Naive B cell (primary cell): ENCODE measurements at places on chromosomes 6 and 20. TPM values are rescaled to one million over a fixed set of nuclear protein-coding genes. Genes with fewer than 3 reads are reported as not detected.

Gene IL17A
- polyA plus RNA-seq = not detected

Gene C20orf141
- polyA plus RNA-seq = not detected

Gene NKAIN4
- not detected for polyA plus RNA-seq

Gene FOXA2
- polyA plus RNA-seq = not detected

Gene BMP6
- polyA plus RNA-seq = 0.23 TPM

Gene COL12A1
- polyA plus RNA-seq = not detected

Gene STAU1
- polyA plus RNA-seq = 42.9 TPM

Gene PACRG
- not detected for polyA plus RNA-seq

Gene SLC13A3
- polyA plus RNA-seq = not detected

Gene MYB
- polyA plus RNA-seq = 0.16 TPM

DNA sequence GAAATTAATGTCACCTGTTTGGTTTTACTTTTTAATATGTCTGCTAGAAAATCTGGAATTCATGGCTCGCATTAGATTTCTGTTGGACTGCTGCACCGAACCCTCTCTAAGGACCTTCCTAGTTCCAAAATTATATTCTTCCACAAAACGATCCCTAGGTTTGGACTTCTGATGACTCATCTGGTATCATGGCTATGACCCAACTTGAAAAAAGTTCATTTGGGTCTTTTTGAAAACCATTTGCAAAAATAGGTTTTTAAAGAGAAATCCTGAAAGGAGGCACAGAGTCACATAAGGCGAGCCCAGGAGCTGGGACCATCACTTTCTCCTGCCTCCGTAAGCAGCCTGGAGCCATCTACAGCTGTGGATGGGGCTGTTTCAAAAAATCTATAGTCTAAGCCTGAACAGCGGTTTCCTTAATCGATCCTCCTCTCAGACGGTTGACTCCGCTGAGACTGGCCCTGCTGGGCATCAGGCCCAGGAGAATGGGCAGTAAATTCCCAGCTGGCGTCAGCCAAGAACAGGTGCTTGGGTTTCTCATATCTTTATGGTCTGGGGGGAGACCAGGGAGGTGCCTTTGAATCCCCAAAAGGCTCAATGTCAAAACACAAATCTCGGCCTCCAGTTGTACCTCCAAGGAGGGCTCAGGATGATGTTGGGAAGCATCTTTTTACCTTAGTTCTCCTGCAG lies 44.6 kb downstream of the SLC24A3 start:
- no peaks in the 10 kb centered on the region for H3K36me3 ChIP-seq
- H3K27me3 ChIP-seq = peaks cover 6% of the 10 kb centered on the region
- no peak overlapping the region for H3K4me3 ChIP-seq
- H3K27ac ChIP-seq = no peak overlapping the region
- H3K4me1 ChIP-seq = no peaks in the 10 kb centered on the region

GRCh38 chr6:71420095-71420692 lies 131.6 kb downstream of the OGFRL1 start:
- H3K4me1 ChIP-seq = peaks cover 6% of the 10 kb centered on the region
- H3K4me3 ChIP-seq = peak overlapping the region; percentile 83
- H3K27ac ChIP-seq = no peak overlapping the region
- peaks cover 38% of the 10 kb centered on the region for H3K27me3 ChIP-seq
- peak; percentile 8 for DNase-seq

- no peaks in the 10 kb centered on the region for H3K4me1 ChIP-seq
- H3K27me3 ChIP-seq = peaks cover 9% of the 10 kb centered on the region
- H3K4me3 ChIP-seq = no peak overlapping the region
- no peak overlapping the region for H3K27ac ChIP-seq
- no peak for DNase-seq
Observed at GRCh38 chr6:125173341-125174095, 19.9 kb downstream of the TPD52L1 start.

- no peak overlapping the region for H3K4me3 ChIP-seq
- peaks cover 8% of the 10 kb centered on the region for H3K36me3 ChIP-seq
- no peak for DNase-seq
- H3K4me1 ChIP-seq = peaks cover 14% of the 10 kb centered on the region
- no peaks in the 10 kb centered on the region for H3K27me3 ChIP-seq
Observed at GRCh38 chr6:26290941-26291340, 74.1 kb upstream of the BTN3A2 start.

- H3K4me3 ChIP-seq = no peak overlapping the region
- H3K36me3 ChIP-seq = no peaks in the 10 kb centered on the region
- no peak overlapping the region for H3K27ac ChIP-seq
Observed at GRCh38 chr6:105578179-105578707, 175.4 kb upstream of the PREP start.

DNA sequence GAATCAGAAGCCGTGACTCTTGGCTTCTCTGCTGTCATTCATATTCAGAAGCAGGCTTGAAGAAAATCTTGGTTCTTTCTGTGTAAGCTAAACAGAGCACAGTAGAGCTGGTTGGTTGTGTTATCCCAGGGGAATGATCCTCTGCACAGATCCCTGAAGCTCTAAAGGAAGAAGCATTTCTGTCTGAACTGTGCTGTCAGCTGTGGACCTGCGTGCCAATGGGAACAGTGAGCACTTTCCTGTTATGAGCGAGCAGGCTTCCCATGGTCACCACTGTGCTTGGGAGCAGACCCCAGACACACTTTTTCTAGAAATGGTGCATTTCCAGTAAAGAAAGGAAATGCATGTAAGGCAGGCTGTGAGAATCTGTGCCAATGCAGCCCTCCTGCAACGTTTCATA lies 490.2 kb downstream of the EPM2A start:
- H3K4me1 ChIP-seq = no peaks in the 10 kb centered on the region
- H3K27ac ChIP-seq = no peak overlapping the region
- H3K36me3 ChIP-seq = no peaks in the 10 kb centered on the region
- H3K27me3 ChIP-seq = no peaks in the 10 kb centered on the region
- no peak overlapping the region for H3K4me3 ChIP-seq
- DNase-seq = no peak

DNA sequence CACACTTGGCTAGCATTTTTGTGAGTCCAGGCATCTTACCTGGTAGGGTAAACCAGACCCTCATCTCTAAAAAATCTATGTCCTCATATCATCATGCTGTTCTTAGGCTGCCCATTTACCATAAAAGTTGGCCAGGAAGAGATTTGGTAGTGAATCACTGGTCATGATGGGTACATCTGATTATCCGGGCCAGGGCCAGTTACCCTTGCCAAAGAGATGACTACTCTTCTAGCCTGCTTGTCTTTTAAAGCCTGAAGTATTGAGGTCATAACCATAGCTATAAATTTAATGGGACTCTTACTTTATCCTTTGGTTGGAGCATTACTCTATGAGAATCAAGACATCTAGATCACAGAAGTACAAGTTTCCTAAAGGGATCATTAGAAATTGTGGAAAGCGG lies 276.8 kb downstream of the TENT5A start:
- H3K36me3 ChIP-seq = no peaks in the 10 kb centered on the region
- no peak overlapping the region for H3K27ac ChIP-seq

DNA sequence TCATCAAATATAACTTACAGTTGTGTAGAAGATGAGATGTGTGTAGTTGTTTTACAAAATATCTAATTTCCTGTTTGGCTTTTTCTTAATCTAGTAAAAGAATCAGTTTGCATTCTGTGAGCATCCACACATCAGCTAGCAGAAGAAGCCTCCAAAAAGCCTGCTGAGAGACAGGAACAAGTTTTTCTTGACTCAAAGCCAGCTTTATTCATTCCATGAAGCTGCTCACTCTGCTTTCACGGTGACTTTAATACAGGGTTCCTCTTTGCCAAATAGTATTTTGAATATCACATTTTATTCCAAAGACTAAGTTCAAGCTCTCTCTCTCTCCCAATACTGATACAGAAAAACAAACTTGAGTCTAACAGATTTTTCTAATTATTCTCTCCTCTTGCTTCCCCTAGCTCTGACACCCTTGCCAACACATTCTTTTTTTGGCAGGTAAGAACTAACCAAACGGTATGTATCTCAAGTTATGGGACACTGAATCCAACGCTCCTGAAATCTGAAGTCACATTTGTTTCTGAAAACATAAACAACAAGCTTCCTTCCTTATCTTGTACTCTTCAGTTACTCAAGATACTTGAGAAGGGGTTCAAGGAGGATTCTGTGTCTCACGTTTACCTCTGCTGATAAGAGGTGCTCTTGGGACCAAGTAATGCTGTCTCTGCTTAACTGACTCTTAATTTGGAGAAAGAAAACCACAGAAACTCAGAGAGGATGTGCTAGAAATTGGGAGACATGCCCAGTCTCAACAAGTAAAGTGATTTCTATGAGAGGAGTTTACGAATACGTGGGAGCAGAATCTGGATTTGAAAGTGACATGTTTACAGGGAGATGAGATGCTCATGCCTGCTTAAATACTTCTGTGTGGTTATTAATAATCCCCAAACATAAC lies 184.2 kb upstream of the SPTLC3 start:
- no peak overlapping the region for H3K4me3 ChIP-seq
- no peak overlapping the region for H3K27ac ChIP-seq
- no peaks in the 10 kb centered on the region for H3K27me3 ChIP-seq
- no peaks in the 10 kb centered on the region for H3K4me1 ChIP-seq

GRCh38 chr20:48483334-48484066 lies 344.3 kb downstream of the PREX1 start:
- DNase-seq = no peak
- H3K36me3 ChIP-seq = no peaks in the 10 kb centered on the region
- H3K27me3 ChIP-seq = peaks cover 47% of the 10 kb centered on the region

DNA sequence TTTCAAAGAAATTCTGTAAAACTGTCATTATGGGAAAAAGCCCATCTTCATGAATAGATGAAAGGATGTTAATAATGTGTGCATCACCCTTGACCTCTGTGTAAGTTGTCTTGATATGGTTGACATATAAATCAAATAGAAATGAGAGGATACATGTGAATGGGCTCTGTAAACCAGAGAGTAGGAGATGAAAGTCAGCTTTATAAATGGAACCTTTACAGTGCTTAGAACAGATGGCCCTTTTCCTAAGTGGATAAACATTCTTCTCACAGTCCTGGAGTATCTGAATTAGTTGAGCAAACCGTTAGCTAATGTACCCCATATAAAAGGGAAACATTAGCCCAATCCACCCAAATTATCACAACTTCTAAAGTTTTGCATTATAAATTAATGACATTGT lies 57.5 kb downstream of the MYLK4 start:
- H3K4me1 ChIP-seq = no peaks in the 10 kb centered on the region
- no peaks in the 10 kb centered on the region for H3K36me3 ChIP-seq
- peaks cover 4% of the 10 kb centered on the region for H3K27me3 ChIP-seq
- DNase-seq = no peak

GRCh38 chr20:59512651-59513050 lies 91.7 kb upstream of the PHACTR3 start:
- peaks cover 34% of the 10 kb centered on the region for H3K27me3 ChIP-seq
- no peak overlapping the region for H3K4me3 ChIP-seq
- peaks cover 4% of the 10 kb centered on the region for H3K36me3 ChIP-seq

DNA sequence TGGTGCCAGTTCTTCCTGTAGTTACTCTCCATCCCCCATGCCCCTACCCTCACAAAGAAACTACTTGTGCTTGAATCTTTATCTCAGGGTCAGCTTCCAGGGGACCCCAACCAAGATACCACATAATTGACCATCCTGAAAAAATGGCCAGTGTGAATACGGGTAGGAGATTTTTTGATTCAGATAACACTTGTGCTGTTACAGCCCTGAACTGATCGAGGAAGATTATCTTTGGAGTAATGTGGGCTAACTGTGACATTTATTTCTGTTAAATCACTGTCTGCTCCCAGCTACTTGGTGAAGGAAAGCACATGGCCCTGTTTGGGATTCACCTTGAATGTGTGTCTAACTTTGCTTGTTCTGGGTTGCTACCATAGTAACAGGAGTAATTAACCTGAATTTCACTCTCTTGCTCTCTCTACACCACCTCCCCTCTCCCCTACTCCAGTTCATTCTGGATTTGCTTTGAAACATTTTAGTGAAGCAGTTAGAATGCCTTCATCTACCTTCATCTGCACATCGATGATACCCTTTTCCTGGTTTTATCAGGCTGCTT lies 219.6 kb upstream of the CHD6 start:
- peaks cover 14% of the 10 kb centered on the region for H3K27me3 ChIP-seq
- no peak for DNase-seq
- no peaks in the 10 kb centered on the region for H3K4me1 ChIP-seq
- H3K27ac ChIP-seq = no peak overlapping the region
- no peak overlapping the region for H3K4me3 ChIP-seq
- H3K36me3 ChIP-seq = no peaks in the 10 kb centered on the region
